ENCODE measurements at places on chromosomes 7 and 10.

GRCh38 chr10:71745664-71746250 lies 26.2 kb upstream of the C10orf105 start:
- no peak for DNase-seq

- DNase-seq = no peak
Measured at GRCh38 chr10:5442065-5442989, 30.0 kb downstream of the NET1 start.

DNA sequence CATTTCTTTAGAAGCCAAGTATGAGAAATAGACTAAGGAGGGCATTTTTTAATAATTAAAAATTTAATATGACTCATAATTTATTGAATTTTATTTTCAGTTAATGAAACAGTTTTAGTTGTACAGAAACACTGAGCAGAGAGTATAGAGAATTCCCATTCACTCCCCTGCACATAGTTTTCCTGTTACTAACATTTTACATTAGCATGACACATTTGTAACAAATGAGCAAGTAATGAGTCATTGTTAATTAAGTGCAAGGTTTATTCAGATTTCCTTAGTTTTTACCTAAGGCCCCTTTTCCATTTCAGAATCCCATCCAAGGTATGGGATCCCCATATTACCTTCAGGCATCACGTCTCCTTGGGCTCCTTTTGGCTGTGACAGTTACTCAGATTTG lies 271.5 kb upstream of the FZD8 start:
- DNase-seq = no peak

DNA sequence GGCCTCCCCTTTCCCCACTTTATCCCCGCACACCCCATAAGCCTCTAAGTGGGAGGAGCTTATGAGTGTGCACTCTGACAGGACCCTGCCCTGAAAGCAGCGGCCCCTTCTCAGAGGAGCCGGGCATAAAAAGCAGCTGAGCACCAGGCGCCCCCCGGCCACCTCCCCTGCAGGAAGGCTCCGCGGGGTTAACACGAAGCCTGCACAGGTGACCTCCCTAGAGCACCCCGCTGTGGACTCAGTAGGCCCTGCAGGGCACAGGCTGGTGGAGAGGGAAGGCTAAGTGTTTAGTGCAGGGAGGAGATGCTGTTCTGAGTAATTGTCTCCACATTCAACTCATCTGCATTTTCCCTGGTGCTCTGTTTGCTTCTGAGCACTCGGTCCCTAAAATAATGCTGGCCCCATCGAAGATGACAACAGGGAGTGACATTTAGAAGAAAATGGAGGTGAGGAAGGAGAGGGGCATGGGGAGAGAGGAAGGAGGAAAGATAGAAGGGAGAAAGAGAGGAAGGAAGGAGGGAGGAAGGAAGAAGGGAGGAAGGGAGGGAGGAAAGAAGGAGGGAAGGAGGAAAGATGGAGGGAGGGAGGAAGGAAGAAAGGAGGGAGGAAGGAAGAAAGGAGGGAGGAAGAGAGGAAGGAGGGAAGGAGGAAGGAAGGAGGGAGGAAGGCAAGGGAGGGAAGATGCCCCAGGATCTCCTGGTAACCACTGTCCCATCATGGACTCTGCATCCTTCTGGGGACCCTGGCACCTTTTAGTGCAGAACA lies 25.4 kb upstream of the CNPY1 start:
- DNase-seq = no peak

Measured in activated naive CD4-positive, alpha-beta T cell treated with anti-CD3 and anti-CD28 coated beads, Interleukin-2, amount 50 U/mL, for 16 hours (primary cell).